GM20000 (cell line): ENCODE measurements at places on chromosomes 5 and 9.

DNA sequence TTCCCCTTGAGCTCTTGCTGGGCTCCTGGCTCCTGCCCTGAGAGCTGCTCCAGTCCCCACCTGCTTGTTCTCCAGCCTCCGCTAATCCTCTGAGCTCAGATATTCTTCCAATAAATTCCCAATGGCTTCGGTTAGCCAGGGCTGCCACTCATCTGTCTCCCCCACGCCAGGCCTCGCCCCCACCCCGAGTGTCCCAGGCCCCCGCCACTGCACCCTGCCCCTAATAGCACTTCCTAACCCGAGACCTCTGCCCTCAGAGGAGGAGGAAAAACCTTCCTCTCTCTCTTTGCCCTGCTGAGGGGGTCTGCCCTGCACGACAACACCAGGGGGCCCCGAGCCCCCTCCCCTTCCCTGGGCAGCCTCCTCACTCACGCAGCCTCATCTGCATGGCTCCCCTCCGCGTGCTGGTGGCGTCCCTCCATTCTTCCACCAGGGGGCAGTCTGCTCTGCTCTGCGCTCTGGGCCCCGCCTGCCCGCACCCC lies 5.4 kb upstream of the LCN15 start:
- peak; percentile 90 for DNase-seq

DNA sequence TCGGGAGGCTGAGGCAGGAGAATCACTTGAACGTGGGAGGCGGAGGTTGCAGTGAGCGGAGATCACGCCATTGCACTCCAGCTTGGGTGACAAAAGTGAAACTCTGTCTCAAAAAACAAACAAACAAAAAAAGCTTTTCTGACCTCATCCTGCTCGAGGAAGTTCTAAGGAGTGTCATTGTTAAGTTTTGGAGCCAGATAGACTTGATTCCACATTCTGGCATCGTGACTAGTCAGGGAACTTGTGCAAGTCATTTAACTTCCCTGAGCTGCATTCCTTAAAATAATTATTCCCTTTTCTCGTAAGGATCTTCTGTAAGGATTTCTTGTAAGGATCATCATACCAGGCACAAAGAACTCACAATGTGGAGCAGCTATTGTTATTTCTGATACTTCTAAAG lies 26.2 kb downstream of the SNX24 start:
- DNase-seq = no peak

- DNase-seq = no peak
Measured at GRCh38 chr9:10080012-10080411, 532.8 kb downstream of the PTPRD start.

DNA sequence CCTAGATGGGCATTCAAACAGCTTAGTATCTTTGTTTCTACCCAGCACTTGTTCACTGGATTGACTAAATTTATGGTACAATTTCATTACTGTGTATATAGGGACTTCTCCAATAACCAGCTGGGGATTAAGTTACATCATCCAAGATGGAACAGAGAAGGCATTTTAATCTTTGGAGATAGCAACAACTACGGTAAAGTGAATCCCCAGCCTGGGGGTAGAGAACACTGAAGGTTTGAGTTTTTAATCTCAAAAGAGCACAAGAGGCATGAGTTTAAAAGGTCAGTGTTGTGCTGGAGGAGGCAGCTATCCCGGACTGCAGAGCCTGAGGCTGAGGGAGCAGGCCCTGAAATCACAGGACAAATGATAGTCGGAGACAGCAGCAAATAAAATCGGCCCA lies 28.6 kb downstream of the DDX31 start:
- no peak for DNase-seq

- peak; percentile 81 for DNase-seq
Measured at GRCh38 chr9:137454145-137454596, 5.0 kb downstream of the NSMF start.

- DNase-seq = peak; percentile 74
Measured at GRCh38 chr5:96702503-96703383, 40.6 kb downstream of the CAST start.

GRCh38 chr5:39040875-39041274 lies 33.3 kb downstream of the RICTOR start:
- DNase-seq = no peak

DNA sequence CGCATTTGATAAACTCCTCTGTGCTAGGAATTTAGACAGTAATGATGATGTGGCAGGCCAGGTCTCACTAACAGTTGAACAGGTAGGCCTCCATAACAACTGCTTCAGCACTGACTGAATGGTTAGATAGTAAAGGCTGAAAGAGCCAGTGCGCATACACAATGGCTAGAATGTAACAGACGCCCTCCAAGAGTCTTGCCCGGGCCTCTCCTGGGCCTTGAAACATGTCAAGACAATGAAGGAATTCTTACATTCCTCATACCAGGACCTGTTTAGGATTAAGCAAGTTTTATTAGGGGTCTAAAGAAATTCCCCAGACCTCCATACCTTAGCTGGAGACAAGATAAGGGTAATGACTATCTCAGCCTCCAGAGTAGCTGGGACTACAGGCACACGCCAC lies 6.7 kb upstream of the BICD2 start:
- no peak for DNase-seq

DNA sequence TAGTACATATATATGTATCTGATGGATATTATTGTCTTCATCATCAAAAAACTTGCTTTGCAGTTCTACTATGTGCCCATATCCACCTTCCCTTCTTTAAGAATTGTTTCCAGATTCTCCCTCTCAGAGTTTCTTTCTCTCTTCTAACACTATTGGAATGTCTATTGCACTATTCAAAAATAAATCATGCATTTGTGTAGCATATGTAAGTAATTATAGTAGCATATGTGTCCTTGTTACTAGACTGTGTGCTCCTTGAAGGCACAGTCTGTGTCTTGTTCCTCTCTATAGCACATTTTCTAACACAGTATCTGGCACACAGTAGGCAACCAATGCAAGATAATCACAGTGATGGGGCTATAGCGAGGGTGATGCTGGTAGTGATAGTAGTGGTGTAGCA lies 43.4 kb upstream of the TRIM32 start:
- no peak for DNase-seq

GRCh38 chr5:175920231-175920811 lies 47.8 kb downstream of the THOC3 start:
- no peak for DNase-seq

GRCh38 chr5:177569894-177570293 lies 15.5 kb upstream of the FAM193B start:
- no peak for DNase-seq

- DNase-seq = no peak
Measured at GRCh38 chr5:40675396-40676133, 4.2 kb upstream of the PTGER4 start.

GRCh38 chr5:157603333-157604190 lies 28.0 kb upstream of the ADAM19 start:
- no peak for DNase-seq

DNA sequence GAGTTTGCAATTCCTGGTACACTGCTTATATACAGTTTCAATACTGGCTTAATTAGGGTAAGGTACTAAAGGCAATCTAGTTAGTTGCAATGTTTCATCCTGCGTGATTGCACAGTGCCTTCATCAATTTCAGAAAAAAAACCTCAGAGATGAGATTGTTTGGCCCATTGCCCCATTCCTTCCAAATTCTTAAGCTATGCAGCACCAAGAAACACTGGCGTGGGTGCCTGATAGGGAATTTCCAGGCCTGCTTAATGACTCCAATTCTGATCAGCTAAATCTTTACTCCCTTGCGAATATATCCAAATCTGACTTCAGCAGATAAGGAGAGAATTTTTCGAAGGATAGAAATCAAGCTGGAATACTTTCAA lies 35.9 kb upstream of the GAS1 start:
- DNase-seq = no peak

DNA sequence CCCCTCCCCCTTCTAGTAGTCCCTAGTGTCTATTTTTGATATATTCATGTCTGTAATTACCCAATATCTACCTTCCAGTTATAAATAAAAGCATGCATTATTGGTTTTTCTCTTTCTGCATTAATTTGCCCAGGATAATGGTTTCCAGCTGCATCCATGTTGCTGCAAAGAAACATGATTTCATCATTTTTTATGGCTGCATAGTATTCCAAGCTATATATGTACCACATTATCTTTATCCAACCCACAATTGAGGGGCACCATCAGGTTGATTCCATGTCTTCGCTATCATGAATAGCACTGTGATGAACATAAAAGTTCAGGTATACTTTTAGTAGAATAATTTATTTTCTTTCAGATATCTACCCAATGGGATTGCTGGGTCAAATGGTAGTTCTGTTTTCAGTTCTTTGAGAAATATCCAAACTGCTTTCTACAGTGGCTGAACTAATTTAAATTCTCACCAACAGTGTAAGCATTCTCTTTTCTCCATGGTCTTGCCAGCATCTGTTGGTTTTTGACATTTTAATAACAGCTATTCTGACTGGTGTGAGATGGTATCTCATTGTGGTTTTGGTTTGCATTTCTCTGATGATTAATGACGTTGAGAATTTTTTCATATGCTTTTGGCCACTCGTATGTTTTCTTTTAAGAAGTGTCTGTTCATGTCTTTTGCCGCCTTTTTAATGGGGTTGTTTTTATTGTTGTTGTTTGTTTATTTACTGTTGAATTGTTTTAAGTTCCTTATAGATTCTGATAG lies 746.1 kb upstream of the MEF2C start:
- DNase-seq = no peak

GRCh38 chr5:112248623-112249022 lies 170.5 kb downstream of the EPB41L4A start:
- DNase-seq = no peak

DNA sequence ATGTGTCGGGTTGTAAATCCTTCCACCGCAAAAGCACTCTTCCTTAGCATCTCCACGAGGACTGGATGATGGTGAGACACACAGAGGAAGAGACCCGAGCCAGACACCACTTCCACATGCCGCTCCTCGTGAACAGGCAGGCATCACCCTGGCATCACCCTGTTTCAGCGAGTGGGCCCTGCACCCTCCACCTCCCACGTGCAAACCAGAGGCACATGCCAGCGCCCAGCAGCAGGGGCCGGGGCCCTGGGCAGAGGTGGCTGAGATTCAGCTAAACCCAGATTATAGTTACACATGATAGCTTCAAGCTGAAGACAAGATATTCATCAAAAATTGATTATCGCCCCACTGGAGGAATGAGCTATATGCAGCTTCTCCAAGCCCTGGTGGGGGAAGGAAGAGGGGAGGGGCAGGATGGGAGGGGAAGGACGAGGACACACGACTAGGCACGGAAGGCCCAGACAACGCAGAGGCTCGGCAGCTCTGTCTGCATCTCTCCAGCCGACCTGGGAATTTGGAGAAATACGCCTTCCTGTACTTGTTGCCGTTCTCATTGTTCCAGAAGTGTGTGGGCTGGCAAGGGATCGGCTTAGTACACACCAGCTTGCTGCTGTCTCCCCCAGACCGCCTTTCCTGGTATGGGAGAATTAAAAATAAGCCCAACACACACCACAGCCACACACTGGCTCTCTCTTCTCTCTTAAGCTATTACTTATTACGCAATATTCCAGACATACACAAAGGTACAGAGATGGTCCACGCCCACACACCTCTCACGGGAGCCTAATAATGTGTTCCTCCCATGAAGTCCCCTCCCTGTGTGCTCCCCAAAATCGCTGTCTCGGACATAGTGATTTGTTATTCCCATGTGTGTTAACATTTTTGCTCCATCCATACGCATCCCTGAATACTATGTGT lies 50.4 kb upstream of the ZNF354A start:
- no peak for DNase-seq

DNA sequence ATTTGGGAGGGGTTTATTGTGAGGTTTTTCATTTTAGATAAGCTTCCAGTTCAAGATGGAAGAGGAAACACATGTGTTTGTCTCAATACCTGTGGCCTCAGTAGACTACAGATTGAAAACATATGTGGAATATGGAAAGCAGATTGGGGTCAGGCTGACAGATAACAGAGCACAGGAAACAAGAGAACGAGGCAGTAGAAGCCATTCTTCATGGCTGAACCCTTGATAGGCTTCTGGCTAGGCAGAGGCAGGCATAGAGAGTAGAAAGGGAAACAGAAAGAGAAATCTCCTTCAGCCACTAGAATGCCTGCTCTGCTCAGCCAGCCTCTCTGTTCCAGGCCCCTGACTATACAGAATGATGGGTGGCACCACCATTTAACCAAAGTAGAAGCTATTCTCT lies 152.5 kb downstream of the MUSK start:
- peak; percentile 34 for DNase-seq

- DNase-seq = no peak
Measured at GRCh38 chr5:143114481-143114880, 289.0 kb downstream of the NR3C1 start.

- DNase-seq = peak; percentile 65
Measured at GRCh38 chr5:108749128-108749861, 1.6 kb downstream of the FER start.

DNA sequence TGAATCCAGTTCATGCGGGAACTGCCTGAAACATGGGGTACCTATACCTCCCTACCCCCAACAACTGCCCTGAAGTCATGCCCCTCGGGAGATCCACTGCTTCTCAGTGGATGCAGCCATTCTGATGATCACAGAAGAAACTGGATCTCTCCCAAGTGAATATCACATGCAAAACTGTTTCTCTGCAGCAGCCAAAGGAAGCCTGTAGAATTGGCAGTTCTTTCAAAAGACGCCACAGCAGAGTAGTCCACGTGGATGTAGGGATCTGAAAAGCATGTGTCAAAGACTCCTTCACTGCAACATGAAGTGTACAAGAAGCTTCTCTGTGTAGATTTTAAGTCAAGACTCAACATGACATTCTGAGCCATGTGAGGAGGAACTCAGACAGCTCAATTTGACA lies 286.7 kb downstream of the NR3C1 start:
- no peak for DNase-seq

DNA sequence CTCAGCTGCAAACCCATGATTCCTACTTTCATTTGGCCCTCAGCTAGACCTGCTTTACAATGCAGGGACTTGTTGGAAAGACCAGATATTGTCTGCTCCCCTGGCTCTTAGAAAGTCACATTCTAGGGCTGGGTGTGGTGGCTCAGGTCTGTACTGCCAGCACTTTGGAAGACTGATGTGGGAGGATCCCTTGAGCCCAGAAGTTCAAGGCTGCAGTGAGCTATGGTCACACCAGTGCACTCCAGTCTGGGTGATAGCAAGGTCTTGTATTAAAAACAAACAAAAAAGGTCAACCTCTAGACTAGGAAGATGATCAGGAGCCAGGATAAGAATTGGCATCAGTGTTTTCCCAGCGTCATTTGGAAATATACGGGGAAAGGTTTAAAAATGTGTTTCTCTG lies 145.8 kb downstream of the PALM2AKAP2 start:
- no peak for DNase-seq
